Stimulated activated effector memory CD8-positive, alpha-beta T cell treated with anti-CD3 and anti-CD28 coated beads, Interleukin-12 subunit alpha, Interleukin-12 subunit beta, amount 100 ng/mL, for 72 hours (primary cell): ENCODE measurements at places on chromosomes 11 and 22.

- DNase-seq: no peak
These were observed 97.8 kb upstream of the CSNK2A3 start for GRCh38 chr11:11450744-11451362.

- DNase-seq: no peak
These were observed 2.7 kb downstream of the REXO2 start for GRCh38 chr11:114441921-114442320.

- no peak for DNase-seq
These were observed 84.0 kb upstream of the RCN1 start for GRCh38 chr11:32006799-32007388.

DNA sequence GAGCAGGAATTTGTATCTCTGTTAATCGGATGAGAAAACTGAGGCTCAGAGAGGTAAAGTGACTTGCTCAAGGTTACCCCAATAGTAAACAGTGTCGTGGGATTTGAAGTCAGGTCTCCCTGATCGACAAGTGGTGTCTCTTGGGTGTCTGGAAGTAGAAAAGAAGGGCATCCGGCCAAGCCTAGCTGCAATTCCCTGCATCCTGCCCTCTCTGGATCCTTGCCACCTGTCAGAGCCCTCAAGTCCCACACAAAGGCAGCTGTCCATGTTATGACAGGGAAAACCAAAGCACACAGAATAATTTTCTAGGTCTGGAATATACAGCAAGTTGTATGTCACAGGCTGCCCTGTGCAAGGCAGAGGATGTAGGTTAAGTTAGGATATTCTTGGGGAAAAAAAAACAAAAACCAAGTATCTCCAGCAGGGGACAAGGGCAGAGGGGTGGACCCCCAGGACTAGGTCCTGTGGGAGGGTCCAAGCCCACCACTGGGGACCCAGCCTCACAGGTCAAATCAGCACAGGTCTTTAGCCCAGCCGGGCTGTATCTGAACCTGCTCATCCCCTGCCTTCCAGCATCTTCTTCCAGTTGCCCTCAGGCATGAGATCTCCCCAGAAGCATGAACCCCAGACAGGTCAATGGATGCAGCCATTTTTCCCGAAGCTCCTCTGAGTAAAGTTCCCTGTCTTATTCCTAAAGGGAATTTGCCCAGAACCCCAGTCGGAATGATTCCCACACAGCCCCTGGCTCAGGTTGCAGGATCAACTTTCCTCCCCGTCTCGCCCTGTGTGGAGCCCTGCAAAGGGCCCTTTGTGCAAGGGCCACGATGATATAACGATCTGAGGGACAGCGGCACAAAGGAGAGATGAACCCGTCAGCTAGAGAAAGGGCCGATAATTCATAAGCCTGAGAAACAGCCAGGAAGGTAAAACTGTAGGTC is 15.0 kb downstream of the USH1C start:
- DNase-seq: no peak

DNA sequence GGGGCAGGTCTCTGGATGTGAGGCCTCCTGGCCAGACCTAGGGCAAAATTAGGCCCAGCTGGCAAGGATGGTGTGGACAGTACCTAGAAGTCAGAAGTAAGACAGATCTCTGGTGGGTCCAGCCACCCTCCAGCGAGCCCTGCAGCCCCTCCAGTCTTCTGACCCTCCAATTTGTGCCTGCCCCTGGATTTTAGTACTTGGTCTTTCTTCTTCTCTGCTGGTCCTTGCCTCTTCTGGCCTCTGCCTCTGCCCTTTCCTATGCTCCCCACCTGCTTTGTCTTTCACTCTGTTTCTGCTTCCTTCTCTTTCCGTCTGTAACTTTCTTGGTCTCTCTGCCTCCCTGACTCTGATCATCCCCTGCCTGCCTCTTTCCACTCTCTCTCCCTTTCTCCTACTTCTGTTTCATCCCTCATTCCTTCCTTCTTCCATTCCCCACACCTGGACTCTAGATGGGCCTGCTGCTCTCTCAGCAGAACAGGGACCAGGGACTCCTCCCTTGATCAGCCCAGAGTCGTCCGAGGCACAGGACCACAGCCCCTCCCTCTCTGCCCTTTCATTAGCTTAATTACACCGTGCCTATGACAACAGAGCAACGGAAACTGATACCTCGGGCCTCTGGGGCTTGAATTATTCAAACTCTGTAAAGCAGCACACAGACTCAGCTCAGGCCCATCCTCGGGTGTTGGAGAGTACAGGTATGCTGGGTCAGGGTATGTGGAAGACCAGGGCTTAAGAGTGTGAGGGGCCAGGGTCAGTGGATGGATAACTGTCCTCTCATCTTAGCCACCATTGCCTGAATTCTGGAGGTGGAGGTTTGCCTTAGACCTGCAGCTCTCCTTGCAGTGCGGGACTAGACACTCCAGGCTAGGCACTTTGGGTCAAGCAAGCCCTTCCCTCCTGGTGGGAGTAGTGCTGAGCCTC is at the start of gene CHRNA10:
Gene CHRNA10, minus strand, starts transcription at position 51 of the 921 bp plus-strand sequence. CDS start 72 bp downstream, outside the sequence.
- DNase-seq: no peak

GRCh38 chr11:31922450-31922849 is 111.3 kb upstream of the PAX6 start:
- no peak for DNase-seq
